ENCODE measurements at places on chromosomes 3 and 15.

- no peak for DNase-seq
Measured at GRCh38 chr3:181253796-181254195, 264.3 kb upstream of the DNAJC19 start.

DNA sequence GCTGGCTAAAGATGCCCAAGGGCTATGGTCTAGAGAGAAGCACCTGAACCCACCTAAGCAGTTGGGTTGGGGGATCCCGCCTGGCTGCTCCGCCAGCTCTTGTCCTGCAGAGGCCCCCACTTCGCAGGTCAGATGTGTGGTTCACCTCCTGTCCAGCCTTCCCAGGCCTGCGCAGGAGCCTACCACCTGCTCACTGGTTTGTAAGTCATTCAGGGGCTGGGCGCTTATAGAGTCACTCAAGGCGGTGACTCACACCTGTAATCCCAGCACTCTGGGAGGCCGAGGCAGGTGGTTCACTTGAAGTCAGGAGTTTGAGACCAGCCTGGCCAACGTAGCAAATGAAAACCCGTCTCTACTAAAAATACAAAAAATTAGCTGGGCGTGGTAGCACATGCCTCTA lies 3.9 kb upstream of the FURIN start:
- DNase-seq, result no peak

GRCh38 chr15:78438619-78439285 lies 736 bp downstream of the IREB2 start:
- DNase-seq, result peak; percentile 15

GRCh38 chr3:10816019-10816862 lies at the start of gene SLC6A11:
TSS of gene SLC6A11 (plus strand) at chr3:10816228. CDS start at chr3:10816266, 38 bp downstream.
- DNase-seq, result no peak

DNA sequence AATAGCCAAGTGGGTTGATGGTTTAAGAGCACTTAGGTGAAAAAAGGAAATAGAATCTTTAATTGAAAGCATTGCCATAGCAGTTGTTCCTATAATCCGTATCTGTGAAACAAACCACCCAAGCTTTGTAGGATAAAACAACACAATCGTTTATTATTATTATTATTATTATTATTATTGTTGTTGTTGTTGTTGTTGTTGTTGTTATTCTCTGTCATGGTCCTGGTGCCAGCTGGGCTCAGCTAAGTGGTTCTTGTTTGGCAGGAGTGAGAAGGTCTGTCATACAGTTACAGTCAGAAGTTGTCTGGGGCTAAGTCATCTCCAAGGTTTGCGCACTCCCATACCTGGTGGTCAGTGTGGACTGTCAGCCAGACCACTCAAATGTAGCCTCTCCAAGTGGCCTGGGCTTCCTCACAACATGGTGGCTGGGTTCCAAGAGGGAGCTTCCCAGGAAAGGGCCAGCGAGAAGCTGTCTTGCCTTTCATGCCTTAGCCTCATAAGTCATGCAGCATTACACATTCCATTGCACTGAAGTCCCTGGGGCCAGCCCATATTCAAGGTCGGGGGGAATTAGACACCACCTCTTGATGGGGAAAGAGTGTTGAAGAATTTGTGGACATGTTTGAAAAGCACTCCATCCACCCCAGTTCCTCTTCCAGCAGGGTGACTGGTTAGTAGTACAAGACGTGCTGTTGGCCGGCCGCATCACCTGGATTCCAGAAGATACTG lies 54.3 kb upstream of the FGD5 start:
- DNase-seq, result no peak

Data from 8988T (cell line).